ENCODE measurements at places on chromosomes 13 and 19.

GRCh38 chr13:44814836-44815235, 174.4 kb downstream of the NUFIP1 start:
- no peak for DNase-seq

- peak; percentile 9 for DNase-seq
Observed at GRCh38 chr13:50990818-50991506, 81.4 kb downstream of the RNASEH2B start.

DNA sequence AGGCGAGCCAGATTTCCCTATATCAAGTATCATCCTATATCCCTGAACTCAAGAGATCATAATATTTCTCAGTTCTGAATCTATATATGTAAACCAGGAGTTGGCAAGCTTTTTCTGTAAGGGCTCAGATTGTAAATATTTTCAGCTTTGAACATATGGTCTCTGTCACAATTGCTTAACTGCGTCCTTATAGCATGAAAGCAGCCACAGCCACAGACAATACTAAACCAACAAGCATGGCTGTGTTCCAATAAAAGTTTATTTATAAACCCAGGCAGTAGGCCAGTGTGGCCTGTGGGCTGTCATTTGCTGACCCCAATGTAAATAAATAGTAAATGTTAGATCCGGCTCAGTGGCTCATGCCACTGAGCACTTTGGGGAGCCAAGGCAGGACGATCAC, 12.2 kb upstream of the MYH14 start:
- no peak for DNase-seq

GRCh38 chr19:2777952-2778683, 5.0 kb downstream of the SGTA start:
- no peak for DNase-seq

DNA sequence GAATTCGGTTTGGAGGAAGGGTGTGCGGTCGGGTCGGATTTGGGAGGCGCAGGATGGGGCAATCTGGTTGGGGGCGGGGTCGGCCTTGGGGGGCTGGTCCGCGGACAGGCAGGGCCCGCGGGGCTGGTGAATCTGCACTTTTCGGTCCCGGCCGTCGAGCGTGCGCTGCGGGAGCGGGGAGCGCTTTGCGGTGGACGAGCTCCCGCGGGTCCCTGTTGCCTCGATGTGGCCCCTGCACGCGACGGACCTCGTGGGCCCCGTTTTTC, 11.9 kb downstream of the PEAK3 start:
- no peak for DNase-seq

- DNase-seq, result peak; percentile 12
Observed at GRCh38 chr19:8161135-8161646, 11.8 kb upstream of the FBN3 start.

DNA sequence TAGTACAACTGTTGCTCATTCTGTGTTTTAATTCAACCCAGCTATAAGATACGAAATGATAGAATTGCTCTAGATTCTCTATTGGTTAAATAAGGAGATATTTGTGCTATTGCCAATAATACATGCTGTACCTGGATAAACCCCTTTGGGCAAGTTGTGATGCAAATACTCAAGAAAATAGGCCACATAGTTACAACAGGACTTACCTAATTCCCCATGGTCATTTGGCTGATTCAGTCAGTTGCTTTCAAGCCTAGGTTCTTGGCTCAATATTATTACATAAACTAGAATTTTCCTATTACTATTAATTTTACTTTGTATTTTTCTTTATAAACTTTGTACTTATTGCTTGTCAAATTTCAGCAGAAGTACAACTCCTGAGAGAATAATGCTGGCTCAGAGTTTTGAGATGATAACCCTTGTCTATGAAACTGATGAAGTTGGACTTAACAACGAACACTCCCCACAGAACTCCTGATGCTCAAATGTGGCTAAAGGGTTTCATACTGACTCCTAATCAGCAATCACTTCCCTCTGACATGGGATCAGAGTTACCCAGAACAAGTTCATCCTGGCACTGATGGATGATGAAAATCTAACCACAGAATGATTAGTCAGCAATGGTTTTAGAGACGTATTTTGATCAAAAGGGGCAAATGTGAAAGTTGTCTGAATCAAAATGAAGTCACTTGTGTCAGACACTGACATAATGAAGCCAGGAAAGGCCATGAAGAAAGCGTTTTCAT, 221.1 kb downstream of the ITGBL1 start:
- no peak for DNase-seq

DNA sequence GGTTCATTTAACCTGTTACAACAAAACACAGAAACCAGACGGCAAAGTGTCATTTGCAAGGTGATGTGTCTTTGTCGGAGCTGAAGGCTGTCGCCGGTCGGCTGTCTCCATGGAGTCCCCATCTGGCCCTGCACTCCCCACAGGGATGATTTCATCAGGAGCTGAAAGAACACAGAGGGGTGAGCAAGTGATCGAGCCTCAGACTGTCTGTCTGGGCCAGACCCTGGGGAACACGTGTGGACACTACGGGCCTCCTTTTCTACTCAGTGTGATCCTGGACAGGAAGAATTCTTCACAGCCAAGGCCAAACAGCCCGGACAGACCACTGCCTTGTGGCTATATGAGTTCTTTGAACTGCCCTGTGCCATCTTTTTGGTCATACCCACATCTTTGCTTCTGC, 85.1 kb downstream of the RNASEH2B start:
- DNase-seq, result no peak

GRCh38 chr13:79709471-79709870, 228.5 kb downstream of the NDFIP2 start:
- DNase-seq, result no peak

DNA sequence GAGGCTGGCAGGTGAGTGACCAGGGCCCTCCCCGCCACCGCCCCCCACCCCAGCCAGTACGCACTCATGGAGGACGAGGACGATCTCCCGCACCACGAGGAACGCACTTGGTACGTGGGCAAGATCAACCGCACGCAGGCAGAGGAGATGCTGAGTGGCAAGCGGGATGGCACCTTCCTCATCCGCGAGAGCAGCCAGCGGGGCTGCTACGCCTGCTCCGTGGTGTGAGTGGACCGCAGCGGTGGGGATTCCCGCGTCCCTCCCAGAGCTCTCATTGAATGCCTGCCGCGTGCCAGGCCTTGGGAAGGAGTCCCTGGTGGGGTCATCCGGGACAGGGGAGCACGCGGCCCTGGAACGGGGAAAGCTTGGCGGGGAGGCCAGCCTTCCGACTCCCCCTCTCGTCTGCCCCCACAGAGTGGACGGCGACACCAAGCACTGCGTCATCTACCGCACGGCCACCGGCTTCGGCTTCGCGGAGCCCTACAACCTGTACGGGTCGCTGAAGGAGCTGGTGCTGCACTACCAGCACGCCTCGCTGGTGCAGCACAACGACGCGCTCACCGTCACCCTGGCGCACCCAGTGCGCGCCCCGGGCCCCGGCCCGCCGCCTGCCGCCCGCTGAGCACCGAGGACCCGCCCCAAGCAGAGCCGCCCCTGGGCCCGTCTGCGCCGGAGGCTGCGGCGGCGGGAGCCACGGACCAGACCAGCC, 4.8 kb upstream of the IFI30 start:
- DNase-seq, result no peak

GRCh38 chr19:42919757-42920079, 2.0 kb upstream of the PSG6 start:
- DNase-seq, result no peak

- DNase-seq, result no peak
Observed at GRCh38 chr13:24243302-24243701, 66.1 kb upstream of the C1QTNF9 start.

DNA sequence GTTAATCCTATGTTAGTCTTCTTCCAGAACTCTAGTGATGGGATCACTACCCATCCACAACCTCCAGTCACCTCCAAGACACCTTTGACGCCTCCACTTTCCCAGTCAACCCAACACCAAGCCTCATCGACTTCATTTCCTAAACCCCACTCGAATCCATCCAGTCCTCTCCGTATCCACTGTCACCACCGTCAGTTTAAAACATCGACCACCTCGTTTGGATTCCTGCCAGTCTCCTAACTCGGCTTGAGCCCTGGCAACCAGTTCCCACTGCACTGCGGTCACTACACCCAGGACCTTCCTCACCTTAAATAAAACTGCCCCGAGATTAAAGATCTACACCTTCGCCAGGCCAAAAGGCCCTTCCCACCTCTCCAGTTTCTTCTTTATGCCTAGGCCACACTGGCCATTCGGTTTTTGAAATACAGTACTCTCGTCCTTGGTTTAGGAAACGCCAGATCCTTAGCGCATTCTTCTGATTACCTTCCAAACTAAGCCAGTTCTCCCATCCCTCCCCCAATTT, 1.2 kb downstream of the MTIF3 start:
- DNase-seq, result no peak

- DNase-seq, result no peak
Observed at GRCh38 chr13:99254830-99255229, 3.3 kb downstream of the GPR18 start.

Measured in brain microvascular endothelial cell (primary cell).